ENCODE measurements at places on chromosomes 6 and 20.
A peak's percentile ranks its signal among the peaks of the same experiment; 100 is the strongest.

DNA sequence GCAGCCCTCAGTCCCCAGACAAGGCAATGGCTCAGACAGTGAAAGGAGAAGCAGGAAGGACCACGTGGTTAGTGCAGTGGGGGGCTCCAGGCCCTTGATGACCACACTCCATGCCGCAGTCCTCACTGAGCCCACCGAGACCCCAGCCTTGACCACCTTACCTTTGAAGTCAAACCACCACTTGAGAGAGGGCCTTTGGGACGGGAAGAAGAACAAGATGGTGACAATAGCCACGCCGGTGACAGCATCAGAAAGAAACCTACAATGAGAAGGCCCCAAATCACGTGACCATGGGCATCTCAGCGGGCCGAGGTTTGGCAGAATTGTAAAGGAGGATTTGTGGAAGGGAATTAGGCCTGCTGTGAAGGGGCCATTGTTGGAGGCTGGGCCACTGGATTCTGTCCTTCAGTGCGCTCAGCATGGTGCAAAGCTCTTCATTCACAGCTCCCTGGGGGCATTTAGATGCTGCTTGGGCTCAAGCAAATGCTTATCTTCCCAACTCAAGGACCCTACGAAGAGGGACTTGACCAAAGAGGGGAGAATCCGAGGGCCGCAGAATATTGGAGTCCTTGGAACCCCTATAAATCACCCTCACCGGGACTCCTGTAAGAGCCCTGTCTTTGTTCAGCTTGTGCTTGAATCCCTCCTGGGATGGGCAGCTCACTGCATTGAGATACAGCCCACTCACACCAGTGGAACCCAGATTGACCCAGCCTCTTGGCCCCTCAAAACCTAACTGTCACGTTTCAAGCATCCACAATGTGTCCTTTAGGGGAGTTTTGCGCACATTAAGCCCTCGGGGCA lies 33.2 kb upstream of the OCSTAMP start:
- DNase-seq, result no peak

- DNase-seq, result no peak
Measured at GRCh38 chr20:15204234-15204633, 866.8 kb upstream of the FLRT3 start.

GRCh38 chr20:8156235-8157079 lies 24.4 kb downstream of the PLCB1 start:
- no peak for DNase-seq

DNA sequence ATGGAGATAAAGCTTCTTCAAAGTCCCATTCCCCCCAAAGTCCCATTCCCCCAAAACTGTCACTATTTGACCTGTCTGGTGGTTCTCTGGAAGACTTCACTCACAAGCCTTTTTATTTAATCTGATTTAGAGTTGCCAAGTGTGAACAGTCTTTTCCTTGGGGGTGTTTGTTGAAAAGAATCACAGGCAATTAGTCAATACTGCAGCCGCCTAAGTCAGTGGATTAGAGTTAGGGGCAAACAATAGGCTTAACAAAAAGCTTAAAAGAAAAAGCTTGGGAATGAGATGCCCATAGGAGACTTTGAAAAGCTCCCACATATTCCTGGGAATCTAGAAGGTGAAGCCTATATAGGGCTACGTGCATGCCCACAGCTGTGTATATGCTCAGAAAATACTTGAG lies 8.0 kb upstream of the RIPOR2 start:
- no peak for DNase-seq

- no peak for DNase-seq
Measured at GRCh38 chr6:26092443-26092842, 5.2 kb downstream of the HFE start.

- DNase-seq, result peak; percentile 10
Measured at GRCh38 chr20:24768201-24768636, 180.8 kb upstream of the CST7 start.

GRCh38 chr6:26270486-26270861 lies 94.5 kb upstream of the BTN3A2 start:
- no peak for DNase-seq

GRCh38 chr20:5127204-5127858 lies 523 bp downstream of the CDS2 start:
- DNase-seq, result peak; percentile 46

- DNase-seq, result no peak
Measured at GRCh38 chr20:32737371-32738223, 5.7 kb downstream of the COMMD7 start.

- DNase-seq, result no peak
Measured at GRCh38 chr6:4687989-4688947, 87.9 kb upstream of the CDYL start.

DNA sequence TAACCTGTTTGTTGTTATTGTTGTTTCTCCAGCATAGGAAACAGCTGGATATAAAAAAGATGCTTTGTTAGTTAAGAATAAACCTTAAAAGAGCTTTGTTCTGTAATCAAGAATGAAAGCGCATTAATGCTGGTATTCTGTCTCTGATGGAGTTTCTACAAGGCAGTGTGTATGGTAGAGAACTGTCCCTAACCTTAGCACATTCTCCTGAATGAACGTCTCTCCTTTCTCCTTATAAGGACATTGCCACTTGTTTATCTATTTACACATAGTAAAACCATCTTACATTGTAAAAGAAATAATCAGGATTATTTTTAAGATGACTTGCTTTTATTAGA lies 33.8 kb upstream of the LCA5 start:
- DNase-seq, result no peak

GRCh38 chr6:24564081-24564480 lies 69.3 kb downstream of the ALDH5A1 start:
- DNase-seq, result no peak

- no peak for DNase-seq
Measured at GRCh38 chr6:44960898-44961297, 367.2 kb upstream of the RUNX2 start.

GRCh38 chr6:26260110-26260637 lies 104.8 kb upstream of the BTN3A2 start:
- DNase-seq, result no peak

GRCh38 chr20:51529758-51530157 lies 12.8 kb downstream of the NFATC2 start:
- DNase-seq, result peak; percentile 64

GRCh38 chr6:33925936-33926335 lies 122.1 kb upstream of the MLN start:
- no peak for DNase-seq

- no peak for DNase-seq
Measured at GRCh38 chr20:31846793-31847138, 1.4 kb upstream of the FOXS1 start.

DNA sequence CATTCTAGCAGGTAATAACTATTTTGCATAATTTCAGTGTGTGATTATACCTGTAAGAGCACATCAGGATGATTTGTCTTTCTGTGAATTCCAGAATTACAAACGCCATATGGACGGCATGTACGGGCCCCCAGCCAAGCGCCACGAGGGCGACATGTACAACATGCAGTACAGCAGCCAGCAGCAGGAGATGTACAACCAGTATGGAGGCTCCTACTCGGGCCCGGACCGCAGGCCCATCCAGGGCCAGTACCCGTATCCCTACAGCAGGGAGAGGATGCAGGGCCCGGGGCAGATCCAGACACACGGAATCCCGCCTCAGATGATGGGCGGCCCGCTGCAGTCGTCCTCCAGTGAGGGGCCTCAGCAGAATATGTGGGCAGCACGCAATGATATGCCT lies 122.7 kb downstream of the TMEM242 start:
- no peak for DNase-seq

DNA sequence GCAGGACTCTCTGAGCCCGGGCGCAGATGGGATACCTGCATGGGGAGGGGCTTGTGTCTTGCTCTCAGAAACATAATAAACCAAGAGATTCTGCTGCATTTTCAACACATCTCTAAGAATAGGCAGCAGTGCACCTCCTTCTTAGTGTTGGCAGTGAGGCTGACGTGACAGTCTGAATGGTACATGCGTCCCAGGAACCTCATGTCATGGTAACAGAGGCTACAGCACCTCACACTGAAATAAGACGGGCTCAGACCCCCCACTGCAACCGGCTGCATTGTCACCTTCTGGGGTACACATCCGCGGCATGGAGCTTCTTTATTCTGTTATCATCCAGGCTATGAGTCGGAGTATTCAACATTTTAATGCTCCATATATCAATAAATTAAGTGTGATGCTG lies 397.3 kb upstream of the AGPAT4 start:
- DNase-seq, result no peak

DNA sequence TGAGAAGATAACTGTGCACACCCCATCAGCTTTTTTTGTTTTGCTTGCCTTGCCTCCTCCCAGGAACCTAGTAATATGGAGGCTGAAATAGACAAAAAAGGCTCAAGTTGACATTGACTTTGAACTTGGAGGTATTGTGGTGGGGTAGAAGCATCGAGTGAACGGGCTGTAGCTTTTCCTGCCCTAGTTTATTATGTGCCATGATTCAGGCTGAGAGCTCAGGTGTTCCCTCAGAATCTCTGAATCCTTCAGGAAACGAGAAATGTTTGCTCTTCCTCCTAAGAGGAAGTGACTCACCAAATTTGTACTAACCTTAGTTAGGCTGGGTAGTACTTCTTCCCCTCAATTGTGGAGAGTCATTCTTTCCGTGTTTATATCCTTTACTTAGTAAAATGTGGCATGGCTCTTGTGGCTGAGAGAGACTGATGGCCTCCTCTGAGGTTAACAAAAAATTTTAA lies 98.8 kb downstream of the SASH1 start:
- no peak for DNase-seq

GRCh38 chr20:24060851-24061590 lies 72.4 kb upstream of the GGTLC1 start:
- no peak for DNase-seq

DNA sequence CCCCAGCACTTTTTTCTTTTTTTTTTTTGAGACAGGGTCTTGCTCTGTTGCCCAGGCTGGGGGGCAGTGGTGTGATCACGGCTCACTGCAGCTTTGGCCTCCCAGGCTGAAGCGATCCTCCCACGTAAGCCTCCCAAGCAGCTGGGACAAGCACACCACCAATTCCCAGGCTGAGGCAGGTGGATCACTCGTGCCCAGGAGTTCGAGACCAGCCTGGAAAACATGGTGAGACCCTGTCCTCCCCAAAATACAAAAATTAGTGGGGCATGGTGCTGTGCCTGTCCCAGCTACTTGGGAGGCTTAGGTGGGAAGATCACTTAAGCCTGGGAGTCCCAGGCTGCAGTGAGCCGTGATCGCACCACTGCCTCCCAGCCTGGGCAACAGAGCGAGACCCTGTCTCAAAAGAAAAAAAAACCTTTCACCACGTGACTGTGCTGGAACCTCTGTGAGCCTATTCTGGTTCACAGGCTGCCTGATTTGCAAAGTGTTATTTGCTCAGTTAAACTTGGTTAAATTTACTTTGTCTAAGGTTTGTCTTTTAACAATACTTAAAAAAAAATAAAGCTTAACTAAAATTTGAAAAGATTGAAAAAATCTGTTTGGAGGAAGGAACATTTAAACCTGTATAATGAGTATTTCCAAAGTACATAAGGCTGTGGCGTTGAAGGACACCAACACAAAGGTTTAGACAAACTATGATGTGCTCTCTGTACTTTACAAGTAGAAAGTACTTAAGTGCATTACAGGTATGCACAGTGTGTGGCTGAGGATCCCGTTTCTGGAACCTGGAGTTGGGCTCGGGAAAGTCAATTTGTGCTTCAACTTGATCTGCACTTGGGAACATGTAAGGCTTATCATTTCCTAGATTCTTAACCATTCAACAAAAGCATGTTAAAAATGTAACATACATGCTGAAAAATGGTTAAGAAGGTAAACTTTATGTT lies 55.0 kb downstream of the PPP1R3G start:
- DNase-seq, result no peak

- DNase-seq, result no peak
Measured at GRCh38 chr6:152720974-152721373, 23.3 kb downstream of the MYCT1 start.

GRCh38 chr6:138008791-138009190 lies 98.4 kb downstream of the PERP start:
- DNase-seq, result no peak

DNA sequence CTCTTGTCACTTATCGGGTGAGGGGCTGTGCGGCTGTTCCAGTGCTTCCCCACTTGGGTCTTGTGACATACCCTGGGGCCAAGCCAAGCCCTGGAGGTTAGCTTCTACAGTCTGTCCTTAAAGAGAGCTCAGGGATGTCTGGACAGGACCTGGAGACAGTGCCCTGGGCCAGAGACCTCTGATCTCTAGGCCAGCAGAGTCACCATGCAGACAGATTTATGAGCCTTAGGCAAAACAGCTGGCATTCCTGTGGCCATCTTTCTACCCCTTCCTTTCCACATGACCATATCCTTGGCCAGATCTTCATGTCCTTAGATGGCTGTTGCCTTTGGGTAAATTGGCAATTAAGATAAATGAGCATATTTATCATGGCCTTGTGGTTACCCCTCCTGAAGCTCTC lies 678.6 kb downstream of the MAFB start:
- DNase-seq, result peak; percentile 19

GRCh38 chr20:1735417-1736089 lies 78.0 kb upstream of the SIRPG start:
- no peak for DNase-seq

DNA sequence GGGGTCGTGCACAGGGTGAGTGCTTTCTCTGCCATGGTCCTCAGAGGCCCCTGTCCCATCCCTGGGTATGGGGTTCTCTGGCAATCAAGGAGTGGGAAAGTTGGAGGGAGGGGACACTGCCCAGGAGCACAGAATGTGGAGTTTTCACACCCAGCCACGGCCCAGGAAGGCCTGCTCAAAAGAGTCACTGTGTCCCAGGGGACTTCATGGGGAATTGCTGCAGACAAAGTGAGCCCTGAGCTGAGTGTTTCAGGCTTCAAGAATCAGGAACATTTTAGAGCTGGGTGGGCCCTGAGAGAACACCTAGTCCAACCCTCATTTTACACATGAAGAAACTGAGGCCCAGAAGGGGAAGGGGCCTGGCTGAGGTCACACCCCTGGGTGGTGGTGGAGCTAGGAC lies 5.7 kb downstream of the MAPK13 start:
- DNase-seq, result no peak

GRCh38 chr20:57393321-57394120 lies 2.3 kb downstream of the RBM38 start:
- DNase-seq, result no peak

GRCh38 chr6:21842875-21843645 lies 249.5 kb downstream of the SOX4 start:
- no peak for DNase-seq

GRCh38 chr6:140623498-140623897 lies 1249.0 kb upstream of the CITED2 start:
- no peak for DNase-seq

DNA sequence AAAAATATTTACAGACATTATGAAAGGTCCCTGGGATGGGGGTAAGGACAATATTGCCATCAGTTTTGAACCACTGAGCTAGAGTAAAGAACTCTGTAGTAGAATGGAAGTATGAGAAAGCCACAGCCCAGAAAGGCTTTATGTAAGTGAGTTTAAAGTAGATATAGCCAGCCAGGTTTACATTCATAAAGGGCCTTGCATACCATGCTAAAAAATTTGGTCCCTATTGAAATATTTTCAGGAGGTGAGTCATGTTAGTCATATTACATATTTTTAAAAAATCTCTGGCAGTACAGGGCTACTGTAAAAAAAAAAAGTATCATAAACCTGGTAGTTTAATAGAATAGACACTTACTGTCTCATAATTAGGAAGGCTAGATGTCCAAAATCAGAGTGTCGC lies 3.5 kb downstream of the ZKSCAN8 start:
- no peak for DNase-seq

- DNase-seq, result no peak
Measured at GRCh38 chr6:136676075-136676474, 116.2 kb downstream of the MAP3K5 start.
